ENCODE measurements at places on chromosomes 6 and 20. TPM values are rescaled to one million over a fixed set of nuclear protein-coding genes. Genes with fewer than 3 reads are reported as not detected.

GRCh38 chr6:52595796-52596130 lies 18.9 kb upstream of the TRAM2 start:
- no peak for DNase-seq

DNA sequence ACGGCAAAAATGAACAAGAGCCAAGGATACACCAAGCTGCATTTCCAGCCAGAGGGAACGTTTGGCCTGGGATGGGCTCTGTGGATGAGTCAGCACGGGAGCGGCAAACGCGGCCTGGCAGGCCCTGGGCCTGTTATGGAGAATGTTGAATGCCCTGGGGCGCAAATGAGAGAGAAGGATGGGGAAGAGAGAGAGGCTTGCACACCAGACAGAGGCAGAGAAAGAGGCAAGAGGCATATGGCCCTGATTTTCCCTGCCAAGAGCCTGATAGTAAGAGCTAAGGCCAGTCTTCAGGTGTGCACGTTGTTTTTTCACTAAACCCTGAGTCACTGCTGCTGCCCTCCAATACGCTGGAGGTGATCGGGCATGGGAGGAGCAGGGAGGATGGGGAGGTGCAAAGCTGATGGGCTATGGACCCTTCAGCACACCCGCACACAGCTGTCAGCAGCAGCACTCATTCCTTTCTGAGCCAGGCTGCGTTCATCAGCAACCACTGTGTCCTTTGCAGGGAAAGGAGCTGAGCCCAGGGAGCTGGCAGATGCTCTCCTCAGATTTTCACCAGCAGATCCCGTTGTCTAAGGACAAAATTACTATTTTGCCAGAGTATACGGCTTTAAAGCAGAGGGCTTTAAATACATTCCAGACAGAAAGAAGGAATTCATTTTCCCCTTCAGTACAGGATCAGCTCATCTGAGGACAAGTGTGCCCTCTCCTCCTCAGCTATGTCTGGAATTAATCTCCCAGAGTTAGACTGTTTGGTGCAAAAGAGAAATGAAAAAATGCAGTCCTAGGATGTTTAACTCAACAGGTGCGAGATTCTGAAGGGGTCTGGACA lies 61.7 kb upstream of the SLC22A23 start:
- no peak for DNase-seq

DNA sequence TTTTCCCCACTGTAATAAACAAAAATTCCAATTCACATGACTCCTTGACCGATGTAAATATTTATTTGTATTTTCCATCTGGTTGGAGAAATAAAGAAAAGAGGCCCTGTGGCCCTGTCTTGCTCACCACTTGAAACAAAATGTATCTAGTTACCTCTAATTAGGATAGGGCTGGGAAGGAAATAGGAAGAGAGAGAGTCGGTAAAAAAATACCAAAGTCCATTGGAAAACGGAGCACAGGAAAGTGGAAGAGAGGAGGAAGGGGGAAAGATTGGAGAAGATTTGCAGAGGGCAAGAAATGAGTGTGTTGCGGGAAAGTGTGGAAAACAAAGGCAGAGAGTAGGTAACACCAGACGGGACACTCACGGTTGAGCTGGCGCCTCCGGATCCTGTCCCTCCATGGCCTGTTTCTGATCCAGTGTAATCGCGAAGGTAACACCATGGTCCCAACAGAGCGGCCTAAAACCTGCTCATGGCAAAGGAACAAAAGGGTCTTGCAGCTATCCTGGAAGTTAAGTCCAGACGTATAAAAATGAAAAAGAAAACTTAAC lies 105.8 kb upstream of the RIPOR2 start:
- DNase-seq = no peak

- no peak for DNase-seq
Observed at GRCh38 chr20:58986286-58986967, 5.4 kb downstream of the NELFCD start.

DNA sequence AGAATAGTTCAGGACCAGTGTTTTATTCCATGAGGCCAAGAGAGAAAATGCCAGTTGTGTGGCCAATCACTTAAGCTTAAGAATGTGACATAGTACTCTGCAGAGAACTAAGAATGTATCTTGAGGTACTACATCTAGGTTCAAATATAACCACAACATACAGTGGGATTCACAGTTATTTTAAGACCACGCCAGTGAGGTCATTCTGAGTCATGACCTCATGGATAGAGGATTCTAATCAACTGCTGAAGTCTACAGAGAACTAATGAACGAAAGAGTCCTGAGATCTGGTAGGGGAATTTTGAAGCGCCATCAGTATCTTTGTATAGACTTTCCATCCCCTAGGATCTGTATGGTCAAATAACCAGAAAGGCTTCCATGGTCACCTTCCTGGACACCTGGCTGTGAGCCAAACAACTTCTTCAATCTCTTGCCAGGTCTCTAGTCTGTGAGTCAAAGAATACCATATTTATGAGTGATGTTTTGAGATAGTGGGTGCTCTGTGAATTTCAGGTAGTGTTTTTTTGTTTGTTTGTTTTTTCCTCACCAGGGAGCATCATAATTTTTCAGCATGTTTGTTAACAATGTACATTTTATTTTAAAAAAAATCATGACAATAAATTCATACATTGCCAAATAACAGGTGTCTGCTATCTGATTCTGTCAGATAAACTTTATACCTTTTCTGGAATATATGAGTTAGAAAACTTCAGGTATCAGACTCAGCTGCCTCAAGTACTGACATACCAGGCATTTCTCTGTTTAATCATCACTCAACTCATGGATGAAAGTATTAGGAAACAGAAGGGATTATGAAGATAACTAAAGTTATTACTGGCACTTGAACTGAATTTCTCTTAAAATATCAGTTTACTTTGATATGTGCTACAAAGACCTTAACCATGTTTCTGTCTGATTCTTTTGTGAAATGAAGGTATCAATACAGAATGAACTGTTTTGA lies 217.9 kb downstream of the PLCB4 start:
- no peak for DNase-seq

- DNase-seq = no peak
Observed at GRCh38 chr6:4008324-4009047, 70.5 kb downstream of the FAM217A start.

DNA sequence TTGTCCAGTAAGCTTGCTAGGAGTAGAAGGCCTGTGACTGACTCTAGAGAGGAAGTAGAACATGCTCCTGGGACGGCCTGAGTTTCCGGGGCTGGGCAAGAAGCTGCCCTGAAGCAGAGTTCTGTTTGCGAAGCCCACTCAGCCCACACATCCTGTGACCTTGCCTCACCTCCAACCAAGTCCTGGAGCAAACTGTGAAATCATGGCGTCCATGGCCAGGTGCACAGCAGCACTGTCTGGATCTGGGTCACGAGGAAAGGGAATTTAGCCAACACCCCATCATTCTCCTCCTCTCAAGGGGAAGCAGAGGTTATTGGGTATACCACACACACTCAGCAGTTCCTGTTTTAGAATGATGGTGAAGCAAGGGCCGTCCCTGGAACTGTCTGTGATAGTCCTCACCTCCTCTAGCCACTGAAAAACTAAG lies 87.5 kb downstream of the CRYBG1 start:
- no peak for DNase-seq

- no peak for DNase-seq
Observed at GRCh38 chr6:26273673-26274588, 91.1 kb upstream of the BTN3A2 start.

GRCh38 chr6:108105571-108105970 lies 31.0 kb upstream of the OSTM1 start:
- DNase-seq = no peak

- no peak for DNase-seq
Observed at GRCh38 chr6:134740473-134741199, 209.3 kb downstream of the ALDH8A1 start.

DNA sequence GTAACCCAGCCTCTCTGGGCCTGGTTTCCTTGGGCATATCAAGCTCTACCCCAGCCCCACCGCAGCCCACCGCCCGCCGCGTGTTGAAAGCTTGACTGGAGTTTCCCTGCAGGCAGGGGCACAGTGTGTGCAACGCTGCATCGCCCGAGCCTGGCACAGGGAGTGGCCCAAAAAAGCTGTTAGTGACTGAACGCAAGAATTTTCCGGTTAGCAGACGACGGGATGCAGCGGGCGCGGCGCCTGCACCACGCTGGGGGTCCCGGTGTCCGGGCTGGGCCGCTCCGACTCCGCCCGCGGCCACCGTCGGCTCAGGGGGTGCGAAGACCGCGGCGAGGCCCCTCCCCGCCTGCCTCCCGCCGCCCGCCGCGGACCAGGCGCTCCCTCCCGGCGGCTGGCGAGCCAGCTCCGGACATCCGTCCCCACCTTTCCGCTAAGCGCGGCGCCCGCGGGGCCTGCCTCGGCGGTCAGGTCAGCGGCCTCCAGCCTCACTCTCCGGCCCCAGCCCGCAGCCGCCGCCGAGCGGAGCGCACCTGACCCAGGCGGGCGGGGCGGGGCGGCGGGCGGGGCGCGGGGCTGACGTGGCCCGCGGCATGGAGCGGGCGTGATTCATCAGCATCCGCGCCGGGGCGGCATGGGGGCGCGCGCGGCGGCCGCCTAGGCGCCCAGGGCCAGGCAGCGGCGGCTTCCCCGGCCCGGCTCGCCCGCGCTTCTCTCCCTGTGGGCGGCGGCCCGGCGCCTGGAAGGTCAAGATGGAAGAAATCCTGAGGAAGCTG lies at the start of gene ARFGEF3:
Gene ARFGEF3, plus strand, starts transcription at position 602 of the 773 bp plus-strand sequence. Its CDS starts 148 bp downstream, at position 750.
- DNase-seq = no peak

GRCh38 chr6:121365536-121366521 lies 31.5 kb upstream of the TBC1D32 start:
- DNase-seq = no peak

- no peak for DNase-seq
Observed at GRCh38 chr6:122692175-122692598, 82.0 kb downstream of the PKIB start.

- peak; percentile 25 for DNase-seq
Observed at GRCh38 chr20:35619196-35620095, 3.8 kb downstream of the SPAG4 start.

DNA sequence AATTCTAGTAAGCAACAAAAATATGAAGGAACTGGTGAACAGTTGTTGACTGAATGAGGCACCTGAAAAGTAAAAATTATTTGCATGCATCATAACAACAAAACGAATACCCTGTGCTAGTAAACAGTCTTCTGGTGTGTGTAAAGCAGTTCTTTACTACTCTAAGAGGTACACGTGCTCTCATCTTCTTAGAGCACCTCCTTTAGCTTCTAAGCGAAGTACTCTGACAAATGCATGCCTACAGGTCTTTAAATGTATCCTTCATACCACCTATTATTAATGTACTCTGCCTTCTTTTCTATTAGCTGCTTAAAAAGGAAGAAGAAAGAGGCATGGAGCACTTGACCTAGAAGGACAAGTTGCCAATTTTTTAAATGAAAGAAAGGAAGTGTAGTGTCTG lies 32.2 kb upstream of the MYB start:
- DNase-seq = no peak

- DNase-seq = no peak
Observed at GRCh38 chr6:170140129-170140528, 150.7 kb downstream of the DLL1 start.

- no peak for DNase-seq
Observed at GRCh38 chr20:4894981-4895381, 106.3 kb downstream of the SLC23A2 start.

- DNase-seq = no peak
Observed at GRCh38 chr6:118789419-118789818, 104.5 kb upstream of the ASF1A start.

DNA sequence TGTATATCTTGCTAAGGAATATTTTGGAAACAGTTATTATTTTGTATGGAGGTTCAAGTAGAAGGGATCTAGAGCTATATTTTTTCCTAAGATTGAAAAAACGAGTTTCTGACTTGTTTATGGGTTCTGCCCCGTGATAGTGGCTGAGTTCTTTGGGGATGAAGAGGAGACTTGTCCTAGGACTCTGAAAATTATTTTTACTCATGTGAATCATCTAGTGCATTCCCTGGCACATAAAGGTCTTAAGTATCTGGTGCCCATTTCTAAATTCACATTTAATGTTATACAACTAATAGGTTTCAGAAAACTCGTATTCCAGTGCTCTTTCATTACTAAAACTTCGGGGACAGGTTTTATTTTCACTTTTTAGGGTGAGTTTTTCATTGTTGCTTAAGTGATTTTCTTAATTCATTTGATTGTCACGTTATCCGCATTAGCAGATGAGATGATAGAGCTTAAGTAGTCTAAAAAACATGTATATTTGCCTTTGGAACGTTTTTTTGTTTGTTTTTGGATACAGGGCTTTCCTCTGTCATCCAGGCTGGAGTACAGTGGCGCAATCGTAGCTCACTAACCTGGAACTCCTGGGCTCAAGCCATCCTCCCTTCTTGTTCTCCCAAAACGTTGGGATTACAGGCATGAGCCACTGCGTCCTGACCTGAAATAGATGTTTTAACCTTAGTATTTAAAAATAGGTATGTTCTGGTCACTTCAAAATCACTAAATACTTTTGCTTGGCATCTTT lies 2.1 kb downstream of the NFYA start:
- DNase-seq = no peak

DNA sequence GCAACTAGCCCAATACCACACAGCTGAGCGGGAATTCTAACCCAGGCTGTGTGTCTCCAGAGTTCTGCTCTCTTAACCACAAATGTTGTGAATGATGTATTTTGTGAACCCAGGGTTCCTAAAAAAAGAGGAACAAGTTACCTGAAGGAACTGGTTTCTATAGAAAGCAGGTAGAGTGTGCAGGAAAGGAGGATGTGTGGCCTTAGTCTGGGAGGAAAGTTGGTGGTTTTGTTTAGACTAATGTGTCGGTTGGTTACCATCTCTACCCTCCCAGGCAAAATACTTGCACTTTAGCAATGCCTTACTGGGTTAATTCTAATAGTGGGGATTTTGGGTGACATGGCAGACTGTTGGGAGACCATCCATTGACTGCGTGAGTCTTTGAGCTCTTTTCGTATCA lies 143.3 kb downstream of the SCP2D1 start:
- DNase-seq = no peak

Gene SLC13A3
- 0.34 TPM for total RNA-seq

Gene SIRPB2
- total RNA-seq = 2.3 TPM

Gene OOEP
- total RNA-seq = not detected

Gene CLVS2
- total RNA-seq = not detected

Gene SRMS
- total RNA-seq = not detected

Gene HAO1
- not detected for total RNA-seq

All from esophagus squamous epithelium (tissue), 5 donors.